ENCODE measurements at places on chromosomes 3 and 15. TPM values are rescaled to one million over a fixed set of nuclear protein-coding genes. Genes with fewer than 3 reads are reported as not detected.

Gene STXBP5L
- not detected for total RNA-seq

Gene CSPG5
- total RNA-seq = not detected

Gene OXTR
- 0.17 TPM for total RNA-seq

Gene IL17RB
- total RNA-seq = 2.5 TPM

Gene FAM81A
- total RNA-seq = not detected

Gene KNL1
- 9.7 TPM for total RNA-seq

Gene SKOR1
- total RNA-seq = 2.5 TPM

Gene BMF
- 8.2 TPM for total RNA-seq

Gene GOLGA8R
- 0.69 TPM for total RNA-seq

Gene UQCRC1
- 111 TPM for total RNA-seq

Gene THBS1
- 9.2 TPM for total RNA-seq

Gene THSD4
- not detected for total RNA-seq

Gene CSTA
- total RNA-seq = not detected

Gene CCDC9B
- 3.7 TPM for total RNA-seq

Gene SLC12A8
- total RNA-seq = not detected

Measured in CD4-positive, CD25-positive, alpha-beta regulatory T cell (primary cell).